ENCODE measurements at places on chromosomes 1 and 21.

DNA sequence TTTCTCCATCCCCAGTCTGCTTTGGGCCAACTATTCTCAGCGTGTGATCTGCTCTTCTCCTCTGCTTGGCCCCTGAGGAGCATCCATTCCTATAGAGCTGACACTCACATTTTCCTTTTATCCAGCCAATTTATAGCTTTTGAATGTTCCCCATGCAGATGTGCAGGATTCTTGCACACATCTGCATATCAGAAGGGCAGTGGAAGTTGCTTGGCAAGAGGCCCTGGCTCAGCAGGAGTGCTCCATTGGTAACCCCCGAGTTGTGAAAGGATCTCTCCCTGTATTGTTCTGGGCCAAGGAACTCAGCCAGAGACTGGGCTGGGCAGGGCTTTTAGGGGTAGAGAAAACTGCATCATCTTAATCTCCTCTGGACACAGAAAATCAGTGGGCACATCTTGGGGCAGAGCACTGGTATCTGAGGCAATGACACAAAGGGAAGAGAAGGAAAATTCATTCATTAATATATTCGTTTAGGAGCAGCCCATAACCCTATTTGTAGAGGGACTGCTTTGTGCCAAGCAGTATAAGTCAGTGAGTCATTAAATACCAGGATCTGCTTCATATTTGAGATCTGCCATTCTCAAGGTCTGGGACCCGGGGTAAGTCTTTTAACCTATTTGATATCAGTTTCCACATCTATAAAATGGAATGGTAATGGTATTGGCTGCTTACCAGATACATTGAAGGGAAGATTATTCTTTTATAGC lies 31.0 kb upstream of the BEND5 start:
- DNase-seq: peak; percentile 27

DNA sequence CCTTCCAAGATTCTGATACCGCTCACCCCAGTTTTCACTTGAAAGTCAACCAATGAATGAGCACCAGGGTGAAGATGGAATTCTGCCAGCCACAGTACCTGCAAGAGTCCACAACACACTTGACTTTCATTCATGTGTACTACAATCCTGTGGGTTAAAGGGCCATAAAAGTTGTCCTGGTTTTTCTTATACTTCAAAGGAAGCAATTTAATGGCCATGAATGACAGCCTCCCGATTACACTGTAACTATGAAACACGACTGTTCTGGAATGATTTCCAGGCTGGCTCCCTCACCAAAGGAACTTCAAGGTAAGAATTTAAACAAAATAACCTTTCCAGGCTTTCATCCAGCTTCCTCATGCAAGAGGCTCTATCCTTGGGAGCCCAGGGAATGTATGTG lies 502.8 kb downstream of the SMYD3 start:
- DNase-seq: no peak

- DNase-seq: no peak
These were observed 85.4 kb upstream of the LRRC8D start for GRCh38 chr1:89735479-89735878.

GRCh38 chr1:184329962-184330868 lies 56.6 kb upstream of the C1orf21 start:
- no peak for DNase-seq

GRCh38 chr1:100400404-100400803 lies 48.1 kb downstream of the CDC14A start:
- DNase-seq: peak; percentile 64

GRCh38 chr1:178689769-178690168 lies 35.3 kb upstream of the RALGPS2 start:
- DNase-seq: no peak

DNA sequence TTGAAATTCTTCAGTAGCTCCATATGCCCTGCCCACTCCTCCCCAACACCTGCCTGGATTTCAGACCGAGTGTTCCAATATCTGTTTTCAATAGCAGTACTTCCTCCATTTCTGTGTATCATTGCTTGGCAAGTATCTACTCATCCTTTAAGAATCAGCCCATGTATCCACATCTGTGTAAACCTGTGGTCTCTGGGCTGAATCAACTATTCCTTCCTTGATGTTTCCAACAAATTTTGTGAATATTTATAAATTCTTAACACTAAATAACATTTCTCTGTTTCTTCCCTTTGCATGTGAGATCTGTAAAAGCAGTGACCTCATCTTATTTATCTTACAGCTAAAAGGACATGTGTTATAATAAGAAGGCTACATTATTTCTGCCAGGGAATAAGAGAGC lies 26.0 kb upstream of the UAP1 start:
- no peak for DNase-seq

- DNase-seq: no peak
These were observed 189.0 kb downstream of the CENPF start for GRCh38 chr1:214791961-214792360.

DNA sequence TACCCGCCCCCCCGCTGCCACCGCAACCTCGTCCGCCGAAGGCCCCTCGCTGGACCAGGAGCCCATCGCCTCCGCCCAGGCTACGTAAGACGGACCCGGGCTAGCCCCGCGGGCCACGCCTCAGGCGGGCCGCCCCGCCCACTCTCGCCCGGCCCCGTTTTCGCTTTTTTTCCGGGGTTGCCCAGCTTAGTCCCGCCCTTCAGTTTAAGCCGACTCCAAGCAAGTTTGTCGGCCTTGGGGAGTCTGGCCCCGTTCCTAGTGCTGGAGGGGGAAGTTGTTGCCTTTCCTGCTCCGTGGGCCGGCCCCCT lies 3.0 kb downstream of the RUSC1 start:
- DNase-seq: peak; percentile 95

- no peak for DNase-seq
These were observed 20.7 kb upstream of the TRIM45 start for GRCh38 chr1:117142200-117142599.

DNA sequence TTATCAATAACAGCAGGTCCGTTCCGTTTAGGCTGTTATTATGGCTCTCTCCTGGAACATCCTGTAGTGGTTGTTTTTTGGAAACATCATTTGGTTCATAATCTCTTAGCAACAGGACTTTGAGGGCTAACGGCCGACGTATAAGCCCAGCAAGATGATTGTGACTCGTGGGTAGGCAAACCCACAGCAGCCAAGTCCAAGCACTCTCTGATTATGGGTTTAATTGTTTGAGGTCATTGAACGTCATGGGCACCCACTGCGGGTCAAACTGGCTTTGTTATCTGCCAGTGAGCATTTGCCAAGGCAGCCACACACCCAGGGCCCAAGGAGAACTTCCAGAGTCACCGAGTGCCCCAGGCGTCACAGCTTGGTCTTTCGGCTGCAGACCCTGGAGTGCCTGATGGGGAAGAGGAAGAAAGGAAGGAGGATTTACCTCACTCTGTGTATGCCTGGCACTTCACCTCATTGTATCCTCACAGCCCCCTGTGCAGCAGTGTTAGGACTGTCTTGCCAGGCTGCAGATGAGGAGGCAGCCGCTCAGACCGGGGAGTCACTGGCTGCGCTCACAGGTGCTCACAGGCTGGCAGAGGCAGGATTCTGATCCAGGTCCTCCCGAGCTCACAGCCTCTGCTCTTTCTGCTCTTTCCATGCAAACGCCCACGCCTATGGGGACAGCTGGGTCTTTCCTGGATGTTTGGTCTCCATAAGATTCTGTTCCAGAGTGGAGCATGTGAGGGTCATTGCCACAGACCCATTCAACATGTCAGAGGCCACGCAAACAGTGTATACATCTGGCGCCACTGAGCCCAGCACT lies 30.8 kb upstream of the EPS8L3 start:
- no peak for DNase-seq

GRCh38 chr1:30366911-30367310 lies 356.5 kb downstream of the MATN1 start:
- DNase-seq: no peak

DNA sequence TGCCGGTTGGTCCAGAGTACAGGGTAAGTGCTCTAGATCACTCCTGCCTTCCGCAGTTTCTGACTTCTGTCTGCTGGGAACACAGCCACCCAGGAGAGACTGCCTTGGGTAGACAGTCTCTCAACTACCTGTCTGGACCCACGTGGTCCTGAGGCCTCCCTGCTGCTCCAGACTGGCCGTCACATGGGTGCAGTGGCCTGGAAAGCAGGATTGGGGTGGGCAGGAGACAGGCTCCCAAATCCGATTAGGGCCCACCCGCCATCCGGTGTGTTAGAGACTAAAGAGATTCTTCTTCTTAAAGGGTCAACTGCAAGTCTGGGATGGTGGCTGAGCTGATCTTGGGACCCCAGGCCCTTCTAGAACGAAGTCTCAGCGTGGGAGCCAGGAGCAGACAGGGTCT lies 105.5 kb downstream of the EBNA1BP2 start:
- DNase-seq: no peak

DNA sequence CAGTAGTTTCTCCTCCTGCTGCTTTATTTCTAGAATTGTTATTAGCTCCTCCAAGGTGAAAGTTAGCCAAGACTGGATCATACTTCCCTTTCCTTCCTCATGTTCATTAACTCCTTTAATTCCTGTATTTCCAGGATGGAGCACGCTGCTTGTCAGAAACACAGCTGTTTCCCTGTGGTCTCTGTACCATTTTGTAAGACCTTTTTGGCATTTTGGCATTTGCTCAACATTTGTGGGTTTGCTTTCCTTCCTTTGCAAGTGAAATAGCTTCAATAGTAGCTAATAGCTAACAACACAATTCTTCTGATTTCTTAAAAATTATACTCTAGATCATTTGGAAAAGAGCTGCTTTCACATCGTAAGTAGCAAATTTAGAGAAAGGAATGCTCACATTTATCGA lies 44.3 kb upstream of the HPDL start:
- no peak for DNase-seq

- DNase-seq: peak; percentile 2
These were observed 5.9 kb downstream of the TP73 start for GRCh38 chr1:3658231-3658615.

DNA sequence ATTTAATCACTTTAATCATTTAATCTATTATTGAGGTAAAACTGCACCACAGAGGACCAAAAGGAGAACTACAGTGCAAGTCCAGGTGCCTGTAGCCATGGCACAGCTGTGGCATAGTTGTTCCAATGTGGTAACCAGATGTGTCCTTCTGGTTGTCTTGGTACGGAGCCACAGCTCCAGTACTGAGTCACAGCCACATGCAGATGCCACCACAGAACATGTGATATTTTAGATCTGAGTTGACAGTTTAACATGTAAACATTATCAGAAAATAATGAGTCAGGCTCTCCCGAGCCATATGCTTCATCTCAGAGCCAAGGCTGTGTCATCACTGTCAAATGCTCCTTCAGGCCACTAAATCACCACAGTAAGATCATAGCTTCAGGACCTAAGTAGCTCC lies 56.4 kb upstream of the RGS7 start:
- no peak for DNase-seq

DNA sequence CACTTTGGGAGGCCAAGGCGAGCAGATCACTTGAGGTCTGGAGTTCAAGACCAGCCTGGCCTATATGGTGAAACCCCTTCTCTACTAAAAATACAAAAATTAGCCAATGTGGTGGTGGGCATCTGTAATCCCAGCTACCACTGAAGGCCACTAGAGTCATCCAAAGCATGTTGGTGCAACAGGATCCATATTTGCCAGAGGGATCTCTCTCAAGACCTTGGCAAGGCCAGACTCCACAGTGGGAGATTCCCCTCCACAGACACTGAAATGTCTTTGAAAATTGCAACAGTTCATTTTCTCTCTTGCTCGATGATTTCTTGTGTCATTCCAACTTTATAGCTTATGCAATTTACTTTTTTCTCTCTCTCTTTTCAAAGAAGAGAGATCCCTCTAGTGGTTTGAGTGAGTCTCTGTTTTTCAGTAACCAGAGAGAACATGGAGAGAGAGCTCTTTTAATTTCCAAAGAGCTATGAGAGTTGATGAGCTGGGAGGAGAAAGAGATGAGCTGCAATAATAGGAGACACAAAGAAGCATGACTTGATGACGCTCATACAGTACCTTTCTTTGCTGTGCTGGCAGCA lies 176.8 kb upstream of the USP25 start:
- DNase-seq: no peak

DNA sequence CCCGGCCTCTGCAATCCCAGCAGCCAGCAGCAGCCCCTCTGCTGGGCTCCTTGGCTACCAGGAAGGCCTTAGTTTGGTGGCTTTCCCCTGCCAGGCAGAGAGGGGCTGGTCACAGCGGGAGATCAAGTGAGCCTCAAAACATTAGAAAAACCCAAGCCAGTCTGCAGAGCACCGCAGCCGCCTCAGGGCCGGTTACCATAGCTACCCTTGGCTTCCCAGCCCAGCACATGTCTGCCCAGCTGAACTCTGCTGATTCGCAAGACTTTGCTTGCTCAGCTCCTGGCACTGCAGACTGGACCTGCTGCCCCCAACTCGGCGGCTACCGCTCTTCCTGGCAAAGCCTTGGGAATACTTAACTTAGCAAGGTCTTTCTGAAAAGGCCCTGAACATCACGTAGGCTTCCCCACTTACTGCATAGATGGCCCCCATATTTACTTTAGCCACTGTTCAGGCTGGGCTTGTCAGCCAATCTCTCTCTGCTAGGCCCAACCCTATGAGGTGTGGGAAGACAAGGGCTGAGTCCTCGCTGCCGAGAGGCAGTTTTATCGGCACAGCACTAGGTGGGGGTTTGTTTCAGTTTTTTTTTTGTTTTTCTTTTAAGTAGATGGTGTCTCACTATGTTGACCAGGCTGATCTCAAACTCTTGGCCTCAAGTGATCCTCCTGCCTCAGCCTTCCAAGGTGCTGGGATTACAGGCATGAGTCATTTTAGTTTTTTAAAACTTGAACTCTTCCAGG lies 28.6 kb upstream of the PLEKHG5 start:
- DNase-seq: no peak

GRCh38 chr21:45873418-45873817 lies 108.2 kb upstream of the COL6A1 start:
- DNase-seq: no peak

- no peak for DNase-seq
These were observed 89.8 kb upstream of the COL11A1 start for GRCh38 chr1:103198076-103198475.

DNA sequence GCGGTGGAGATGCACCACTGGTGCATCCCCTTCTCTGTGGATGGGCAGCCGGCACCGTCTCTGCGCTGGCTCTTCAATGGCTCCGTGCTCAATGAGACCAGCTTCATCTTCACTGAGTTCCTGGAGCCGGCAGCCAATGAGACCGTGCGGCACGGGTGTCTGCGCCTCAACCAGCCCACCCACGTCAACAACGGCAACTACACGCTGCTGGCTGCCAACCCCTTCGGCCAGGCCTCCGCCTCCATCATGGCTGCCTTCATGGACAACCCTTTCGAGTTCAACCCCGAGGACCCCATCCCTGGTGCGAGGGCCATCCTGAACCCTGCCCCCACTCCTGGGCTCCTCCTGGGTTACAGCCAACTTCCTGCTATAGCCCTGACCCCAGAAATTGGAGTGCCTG lies 13.0 kb downstream of the NTRK1 start:
- no peak for DNase-seq

Data from right cardiac atrium (tissue), 5 donors.